Stimulated activated CD4-positive, alpha-beta T cell treated with anti-CD3 and anti-CD28 coated beads, Interleukin-1b, Interleukin-23, amount 100 ng/mL, for 1 hour (primary cell): ENCODE measurements at places on chromosomes 16 and 17.

DNA sequence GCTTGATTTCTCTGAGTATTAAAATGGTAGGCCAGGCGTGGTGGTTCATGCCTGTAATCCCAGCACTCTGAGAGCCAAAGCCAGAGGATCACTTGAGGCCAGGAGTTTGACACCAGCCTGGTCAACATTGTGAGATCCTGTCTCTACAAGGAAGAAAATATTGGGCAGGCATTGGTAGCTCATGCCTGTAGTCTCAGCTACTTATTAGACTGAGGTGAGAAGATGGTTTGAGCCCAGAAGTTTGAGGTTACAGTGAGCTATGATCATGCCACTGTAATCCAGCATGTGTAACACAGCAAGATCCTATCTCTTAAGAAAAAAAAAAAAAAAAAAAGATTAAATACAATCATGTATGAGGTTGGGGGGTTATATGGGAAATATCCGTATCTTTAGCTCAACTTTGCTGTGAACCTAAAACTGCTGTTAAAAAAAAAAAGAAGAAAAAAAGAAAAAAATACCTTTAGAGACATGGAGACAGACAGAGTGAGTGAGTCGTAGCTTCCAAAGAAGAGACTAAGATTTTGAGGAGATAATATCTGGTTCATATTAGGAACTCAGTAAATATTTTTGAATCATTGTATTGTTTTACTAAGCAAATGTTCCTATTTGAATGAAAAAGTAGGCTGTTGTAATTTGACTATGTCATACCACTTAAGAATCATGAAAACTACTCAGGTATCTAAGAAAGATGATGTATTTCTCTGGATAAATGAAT is 325.7 kb upstream of the TBX2 start:
- DNase-seq, result no peak

- DNase-seq, result no peak
Measured at GRCh38 chr16:85535352-85536072, 77.6 kb upstream of the GSE1 start.

- no peak for DNase-seq
Measured at GRCh38 chr17:48601207-48601538, 3.6 kb downstream of the HOXB6 start.

DNA sequence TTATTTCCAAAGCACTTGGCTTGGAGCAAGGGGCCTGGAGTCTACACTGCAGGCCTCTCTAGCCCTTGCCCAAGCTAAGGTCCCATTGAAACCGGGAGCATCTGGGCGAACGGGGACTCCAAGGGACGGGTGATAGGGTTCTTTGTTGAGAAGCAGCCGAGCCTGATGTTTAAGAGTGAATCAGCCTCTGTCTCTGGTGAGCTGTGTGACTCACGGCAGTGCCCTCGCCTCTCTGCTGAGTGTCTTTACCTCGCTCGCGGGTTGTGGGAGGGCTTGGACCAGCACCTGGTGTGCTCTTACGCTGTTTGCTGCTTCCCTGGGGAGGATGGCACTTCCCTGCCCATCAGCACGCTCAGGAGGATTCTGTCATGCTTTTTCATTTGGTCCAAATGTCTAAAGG is 1.3 kb downstream of the HGS start:
- no peak for DNase-seq

DNA sequence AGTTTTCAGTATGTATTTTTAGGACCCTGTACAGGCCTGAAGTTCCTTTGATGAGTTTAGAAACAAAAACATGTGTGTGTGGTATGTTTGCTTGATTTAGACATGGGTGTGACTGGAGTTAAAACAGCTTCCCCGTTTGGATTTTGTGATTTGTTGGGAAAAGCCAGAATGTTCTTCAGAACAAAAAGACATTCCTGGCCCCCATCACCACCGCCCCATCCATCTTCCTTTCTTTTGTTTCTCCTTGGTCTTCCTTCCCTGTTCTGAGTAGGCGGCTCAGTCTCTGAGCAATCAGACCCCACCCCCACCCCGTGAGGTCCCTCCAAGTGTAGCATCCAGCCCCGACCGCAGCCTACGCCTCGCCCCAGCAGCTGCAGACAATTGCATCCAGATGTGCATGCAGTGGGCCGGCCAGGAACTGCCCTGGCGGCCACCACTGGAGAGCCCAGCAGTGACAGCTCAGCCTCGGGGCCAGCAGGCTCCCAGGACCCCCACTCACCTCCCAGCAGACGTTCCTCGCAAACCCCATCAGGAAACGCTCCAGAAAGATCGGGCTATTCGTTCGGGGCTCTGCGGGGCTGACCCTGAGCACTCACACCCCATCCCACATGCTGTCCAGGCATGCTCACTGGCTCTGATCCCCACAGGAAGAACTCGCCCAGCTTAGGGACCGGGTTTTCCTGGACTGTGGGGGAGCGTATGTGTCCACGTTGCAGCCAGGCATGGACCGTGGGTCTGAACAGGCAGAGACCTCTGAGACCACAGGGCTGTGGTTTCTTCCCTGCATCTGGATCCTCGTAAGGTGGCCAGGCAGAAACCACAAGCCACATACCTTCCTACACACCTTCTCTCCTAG is 99.8 kb upstream of the CDH5 start:
- DNase-seq, result no peak

GRCh38 chr17:54980375-54980774 is 11.8 kb downstream of the STXBP4 start:
- DNase-seq, result no peak

DNA sequence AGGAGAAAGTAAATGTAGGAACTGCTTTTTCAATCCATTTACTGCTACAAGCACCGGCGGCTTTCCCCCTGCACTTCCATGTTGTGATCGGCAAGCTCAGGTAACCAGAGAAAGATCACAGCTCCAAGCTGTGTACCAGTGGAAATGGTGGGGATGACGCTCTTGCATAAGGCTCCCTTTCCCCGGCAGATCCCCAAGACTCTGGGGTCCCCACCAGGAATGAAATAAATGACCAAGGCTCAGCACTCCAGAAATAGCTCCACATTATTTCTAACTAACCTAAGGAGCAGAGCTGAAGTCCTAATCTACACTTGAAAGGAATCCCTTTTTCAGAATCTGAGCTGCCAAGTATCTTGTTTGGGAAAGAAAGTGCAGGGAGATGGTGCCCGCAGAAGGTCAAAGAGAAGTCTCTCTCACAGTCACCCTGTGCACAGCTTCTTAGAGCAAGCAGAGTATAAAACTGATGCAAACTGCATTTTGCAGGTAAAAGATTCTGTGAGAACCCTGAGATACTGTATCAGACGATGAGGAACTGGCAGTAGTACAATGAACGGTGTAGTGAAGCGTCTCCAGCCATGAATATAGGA is 11.1 kb downstream of the GRB2 start:
- DNase-seq, result no peak

DNA sequence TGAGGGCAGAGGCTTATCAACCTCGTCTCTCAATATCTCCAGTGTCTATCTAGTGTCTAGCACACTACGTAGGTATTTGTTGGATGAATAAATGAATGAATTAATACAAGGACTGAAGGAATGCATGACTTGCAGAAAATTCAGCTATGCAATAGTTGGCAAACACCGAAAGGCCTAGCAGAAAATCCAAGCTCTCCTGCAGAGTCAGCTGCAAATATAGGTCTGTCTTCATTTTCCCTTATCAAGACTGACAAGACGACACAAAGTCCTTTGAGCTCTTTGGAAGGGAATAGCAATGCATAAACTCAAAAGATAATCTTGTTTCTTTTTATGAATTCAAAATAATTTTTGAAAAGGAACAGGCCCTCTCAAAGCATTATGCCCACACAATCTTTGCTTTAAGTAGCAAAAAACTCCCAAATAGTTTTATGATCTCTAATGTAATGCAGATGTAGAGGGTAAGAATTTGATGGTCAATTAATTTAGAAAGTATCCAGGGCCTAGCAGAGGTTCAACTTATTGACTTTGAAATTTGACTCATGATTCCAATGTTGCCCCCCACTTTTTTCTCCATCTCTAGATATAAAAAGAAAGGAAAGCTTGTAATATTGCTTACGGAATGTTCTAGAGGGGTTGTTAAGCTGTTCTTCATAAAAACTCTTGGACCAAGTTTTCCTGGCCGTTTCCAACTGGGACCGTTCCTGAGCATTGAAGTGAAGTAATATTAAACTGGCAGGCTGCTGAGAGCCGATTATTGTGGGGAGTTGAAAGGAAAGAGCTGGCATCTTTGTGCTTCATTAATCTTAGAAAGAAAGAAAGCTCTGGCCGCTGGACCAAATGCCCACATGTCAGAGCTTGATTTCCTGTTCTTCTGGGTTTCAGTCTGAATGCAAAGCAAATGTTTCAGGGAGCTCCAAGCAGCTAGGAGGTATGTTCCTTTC is 227.3 kb downstream of the HS3ST3A1 start:
- no peak for DNase-seq

GRCh38 chr16:56409195-56409594 is 16.1 kb downstream of the AMFR start:
- DNase-seq, result no peak

DNA sequence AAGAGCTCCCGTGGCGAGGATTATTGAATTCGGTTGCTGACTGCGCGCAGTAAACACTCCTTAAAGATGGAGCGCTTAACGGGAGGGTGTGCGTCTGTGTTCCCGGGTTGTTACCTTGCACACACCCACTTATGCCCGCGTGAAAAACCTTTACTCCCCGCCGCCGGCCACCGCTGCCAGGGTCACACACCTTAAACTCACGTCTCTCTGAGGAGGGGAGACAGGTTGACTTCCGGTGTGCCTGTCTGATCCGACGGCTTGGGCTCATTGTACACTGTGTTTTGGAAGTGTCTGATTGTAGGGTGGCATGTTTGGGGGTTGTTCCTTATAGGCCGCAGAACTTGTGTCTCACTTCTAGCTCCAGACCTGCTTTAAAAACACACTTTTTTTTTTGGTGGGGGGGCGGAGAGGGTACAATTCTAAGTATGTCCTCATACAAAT is 66.8 kb downstream of the KPNA2 start:
- no peak for DNase-seq

- DNase-seq, result peak; percentile 60
Measured at GRCh38 chr16:11251525-11252481, 4.2 kb downstream of the SOCS1 start.

DNA sequence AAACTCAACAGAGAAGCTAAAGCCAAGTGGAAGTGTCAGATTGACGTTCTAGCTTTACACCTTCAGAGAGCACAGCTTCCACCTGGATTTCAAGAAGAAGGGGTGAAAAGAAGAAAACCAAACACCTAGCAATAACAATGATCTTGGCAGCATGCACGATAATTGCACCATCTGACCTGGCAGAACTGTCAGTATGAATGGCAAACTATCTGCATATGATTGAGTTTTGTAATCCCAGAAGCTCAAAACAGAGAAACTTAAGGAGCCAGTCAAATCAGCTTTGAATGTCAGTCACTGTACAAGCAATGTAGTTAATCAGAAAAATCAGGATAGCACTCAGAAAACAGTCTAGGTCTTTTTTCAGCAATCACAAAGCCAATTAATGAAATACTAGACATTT is 427.1 kb downstream of the ZFHX3 start:
- no peak for DNase-seq

DNA sequence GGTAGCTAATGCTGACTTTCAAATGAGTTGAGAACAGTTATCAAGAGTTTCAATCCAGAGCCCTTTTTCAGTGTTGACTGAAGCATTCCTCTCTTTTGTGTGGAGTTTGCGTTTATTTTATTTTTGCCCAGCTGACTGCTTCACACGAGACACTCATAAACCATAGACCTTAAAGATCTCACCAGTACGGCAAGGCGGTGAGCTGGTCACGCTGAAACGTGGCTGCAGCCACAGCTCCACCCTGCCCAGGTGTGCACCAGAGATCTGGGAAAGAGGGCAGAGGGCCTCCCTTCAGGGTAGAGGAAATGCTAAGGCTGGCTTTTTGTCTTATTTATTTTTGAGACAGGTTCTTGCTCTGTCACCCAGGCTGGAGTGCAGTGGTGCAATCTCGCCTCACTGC is 112.2 kb downstream of the AATF start:
- no peak for DNase-seq
